A673 (cell line): ENCODE measurements at places on chromosomes 11 and 22.

DNA sequence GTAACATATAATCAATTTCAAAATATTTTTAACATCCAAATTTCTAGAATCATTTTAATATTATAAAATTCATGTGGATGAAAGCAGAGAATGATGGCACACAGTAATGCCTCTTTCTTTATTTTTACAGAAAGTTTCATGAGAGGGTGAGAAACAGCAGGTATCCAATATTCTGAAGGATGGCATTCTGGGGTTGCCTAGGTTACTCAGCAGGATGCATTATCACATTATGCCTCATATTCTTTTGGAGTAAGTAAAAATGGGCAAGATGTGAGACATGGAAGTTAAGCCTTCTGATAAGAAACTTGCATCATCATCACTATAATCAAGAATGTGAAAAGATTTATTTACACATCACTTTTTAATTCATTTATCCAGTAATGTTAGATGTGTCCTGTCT lies 148.7 kb upstream of the PGR start:
- H3K36me3 ChIP-seq, result no peaks in the 10 kb centered on the region
- H3K27ac ChIP-seq, result no peak overlapping the region
- H3K4me3 ChIP-seq, result no peak overlapping the region
- no peak for DNase-seq
- H3K27me3 ChIP-seq, result no peaks in the 10 kb centered on the region

DNA sequence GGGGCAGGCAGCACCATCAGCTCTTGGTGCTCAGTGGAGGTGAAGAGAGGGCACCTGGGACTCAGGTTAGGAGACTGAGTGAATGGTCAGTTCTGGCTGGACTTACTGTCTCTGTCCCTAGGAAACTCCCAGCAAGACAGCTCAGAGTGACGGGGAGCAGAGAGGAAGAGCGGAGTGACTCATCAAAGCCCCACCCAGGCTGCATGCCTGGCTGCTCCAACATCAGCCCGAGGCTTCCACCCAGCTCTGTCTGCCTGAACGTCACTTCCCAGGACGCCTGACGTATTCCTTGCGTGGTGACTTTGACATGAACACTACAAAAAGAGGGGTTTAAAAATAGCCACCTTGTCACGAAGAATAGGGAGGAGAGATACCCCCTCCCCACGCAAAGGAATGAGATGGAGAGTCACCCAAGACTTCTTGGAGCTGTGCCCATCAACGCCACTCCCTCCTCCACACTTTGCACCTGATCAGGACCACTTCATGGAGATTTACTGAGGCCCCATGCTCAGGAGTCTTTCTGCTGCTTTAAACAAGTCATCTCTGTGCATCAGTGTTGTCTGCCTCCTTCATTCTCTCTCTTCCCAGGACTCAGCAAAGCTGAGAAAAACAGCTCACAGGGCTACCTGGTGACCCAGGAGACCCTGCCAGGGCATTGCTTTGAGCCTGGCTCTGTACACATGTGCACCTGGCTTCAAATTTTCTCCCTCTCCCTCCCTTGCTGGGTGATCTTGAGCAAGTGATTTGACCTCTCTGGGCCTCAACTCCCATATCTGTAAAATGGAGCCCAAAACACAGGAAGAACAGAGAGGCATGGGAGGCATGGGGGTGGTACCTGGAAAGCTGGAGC lies 83.1 kb downstream of the MN1 start:
- H3K36me3 ChIP-seq, result no peaks in the 10 kb centered on the region
- H3K27me3 ChIP-seq, result no peaks in the 10 kb centered on the region
- H3K27ac ChIP-seq, result no peak overlapping the region

GRCh38 chr22:32850591-32851517 lies 49.3 kb downstream of the TIMP3 start:
- DNase-seq, result no peak
- no peak overlapping the region for H3K4me3 ChIP-seq
- H3K27ac ChIP-seq, result no peak overlapping the region
- H3K36me3 ChIP-seq, result no peaks in the 10 kb centered on the region
- H3K27me3 ChIP-seq, result peaks cover 17% of the 10 kb centered on the region
- H3K4me1 ChIP-seq, result no peaks in the 10 kb centered on the region

GRCh38 chr11:70668204-70669202 lies 270.2 kb downstream of the CTTN start:
- H3K4me1 ChIP-seq, result peaks cover 14% of the 10 kb centered on the region
- no peak overlapping the region for H3K27ac ChIP-seq
- H3K4me3 ChIP-seq, result no peak overlapping the region
- no peaks in the 10 kb centered on the region for H3K36me3 ChIP-seq
- peaks cover 26% of the 10 kb centered on the region for H3K27me3 ChIP-seq
- DNase-seq, result no peak

DNA sequence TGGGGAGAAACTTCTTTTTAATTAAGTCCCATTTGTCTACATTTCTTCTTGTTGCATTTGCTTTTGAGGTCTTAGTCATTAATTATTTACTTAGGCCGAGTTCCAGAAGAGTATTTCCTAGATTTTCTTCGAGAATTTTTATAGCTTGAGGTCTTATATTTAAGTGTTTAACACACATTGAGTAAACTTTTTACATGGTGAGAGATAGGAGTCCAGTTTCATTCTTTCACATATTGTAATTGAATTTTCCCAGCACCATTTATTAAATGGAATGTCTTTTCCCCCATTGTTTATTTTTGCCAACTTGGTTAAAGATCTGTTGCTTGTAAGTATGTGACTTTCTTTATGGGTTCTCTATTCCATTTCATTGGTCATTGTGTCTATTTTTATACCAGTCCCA lies 1344.0 kb upstream of the RAG2 start:
- no peaks in the 10 kb centered on the region for H3K4me1 ChIP-seq
- H3K27me3 ChIP-seq, result no peaks in the 10 kb centered on the region
- no peak overlapping the region for H3K4me3 ChIP-seq

DNA sequence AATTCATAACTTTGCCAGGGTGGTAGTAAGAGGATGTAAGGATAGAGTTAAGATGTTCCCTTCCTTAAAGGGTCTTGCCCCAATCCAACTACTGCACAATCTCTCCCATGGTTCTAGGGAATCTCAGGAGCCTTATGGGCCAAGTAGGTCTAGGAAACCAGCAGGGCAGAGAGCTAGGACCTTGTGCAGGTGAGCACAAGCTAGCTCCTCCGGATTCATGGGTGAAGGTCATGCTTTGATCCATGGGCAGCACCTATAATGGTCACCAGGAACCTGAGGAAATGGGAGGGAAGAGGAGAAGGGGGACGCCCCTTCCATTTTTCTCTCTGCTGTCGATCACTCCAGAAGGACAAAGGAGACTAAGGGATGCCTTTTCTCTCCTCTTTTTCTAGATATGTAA lies 16.8 kb downstream of the KCNJ11 start:
- H3K4me1 ChIP-seq, result no peaks in the 10 kb centered on the region
- no peak overlapping the region for H3K4me3 ChIP-seq
- H3K27ac ChIP-seq, result no peak overlapping the region

DNA sequence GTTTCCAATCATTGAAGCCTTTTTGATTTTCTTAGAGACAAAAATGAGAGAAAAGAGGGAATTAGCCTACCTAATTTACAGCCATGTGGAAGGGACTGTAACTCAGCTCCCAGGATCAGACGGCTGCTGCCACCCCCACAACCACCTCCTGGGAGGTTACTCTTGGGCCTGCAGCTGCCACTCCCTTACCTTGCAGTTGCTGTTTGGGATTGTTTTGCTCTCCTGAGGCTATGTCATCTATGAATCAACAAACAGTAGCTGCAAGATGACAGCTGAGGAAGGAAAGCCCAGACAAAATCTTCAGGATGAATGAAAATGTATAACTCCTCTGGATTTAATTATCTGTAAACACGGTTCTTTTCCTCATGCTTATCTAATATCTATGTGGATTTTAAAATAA lies 28.0 kb upstream of the ZC3H12C start:
- no peaks in the 10 kb centered on the region for H3K36me3 ChIP-seq
- H3K27me3 ChIP-seq, result no peaks in the 10 kb centered on the region
- peaks cover 18% of the 10 kb centered on the region for H3K4me1 ChIP-seq
- no peak overlapping the region for H3K27ac ChIP-seq
- DNase-seq, result no peak

DNA sequence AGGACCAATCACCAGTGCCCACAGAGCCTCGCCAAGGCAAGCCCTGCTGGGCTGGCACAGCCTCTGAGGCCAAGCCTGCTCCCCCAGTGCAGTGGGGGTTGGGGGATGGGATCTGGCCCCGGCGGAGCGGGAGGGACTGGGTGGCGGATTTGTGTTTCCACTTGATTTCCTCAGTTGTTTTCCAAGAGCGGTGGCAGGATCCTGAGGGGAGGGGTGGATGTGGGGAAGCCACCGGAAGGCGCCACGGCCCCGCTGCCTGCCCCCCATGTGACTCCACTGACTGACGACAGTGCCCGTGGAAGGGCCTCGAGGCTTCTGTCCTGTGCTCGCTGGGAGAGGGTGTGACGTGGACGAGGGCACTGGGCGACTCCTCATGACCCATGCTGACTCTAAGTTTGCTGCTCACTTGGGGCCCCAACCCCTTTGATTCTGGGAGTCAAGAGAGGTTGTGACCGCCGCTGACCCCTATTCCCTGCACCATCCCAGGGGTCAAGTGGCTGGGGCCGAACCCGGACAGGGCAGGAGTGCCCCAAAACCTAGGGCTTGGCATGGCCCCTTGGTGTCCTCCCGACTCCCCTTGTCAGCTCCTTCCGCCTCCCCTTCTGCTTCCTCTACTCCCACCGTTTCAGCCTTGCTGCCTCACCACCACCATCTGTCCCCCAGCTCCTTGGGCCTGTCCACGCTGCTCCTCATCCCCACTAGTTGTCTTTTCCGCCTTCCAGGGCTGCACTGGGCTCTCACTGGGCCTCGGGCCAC lies 23.5 kb upstream of the PICK1 start:
- H3K4me3 ChIP-seq, result no peak overlapping the region
- peaks cover 8% of the 10 kb centered on the region for H3K4me1 ChIP-seq
- H3K27me3 ChIP-seq, result no peaks in the 10 kb centered on the region
- H3K27ac ChIP-seq, result no peak overlapping the region
- no peak for DNase-seq
- no peaks in the 10 kb centered on the region for H3K36me3 ChIP-seq

- H3K27me3 ChIP-seq, result no peaks in the 10 kb centered on the region
- H3K4me1 ChIP-seq, result peaks cover 7% of the 10 kb centered on the region
- DNase-seq, result no peak
- H3K27ac ChIP-seq, result no peak overlapping the region
- H3K4me3 ChIP-seq, result no peak overlapping the region
- H3K36me3 ChIP-seq, result no peaks in the 10 kb centered on the region
Observed at GRCh38 chr11:121715405-121715804, 262.6 kb upstream of the SORL1-AS1 start.

- H3K4me3 ChIP-seq, result no peak overlapping the region
- no peaks in the 10 kb centered on the region for H3K4me1 ChIP-seq
- H3K27ac ChIP-seq, result no peak overlapping the region
- no peaks in the 10 kb centered on the region for H3K27me3 ChIP-seq
- no peaks in the 10 kb centered on the region for H3K36me3 ChIP-seq
Observed at GRCh38 chr11:38547462-38547861, 1949.4 kb upstream of the RAG2 start.

- peak overlapping the region; percentile 39 for H3K27ac ChIP-seq
- H3K4me3 ChIP-seq, result peak overlapping the region; percentile 61
- no peaks in the 10 kb centered on the region for H3K36me3 ChIP-seq
- peaks cover 16% of the 10 kb centered on the region for H3K4me1 ChIP-seq
- no peaks in the 10 kb centered on the region for H3K27me3 ChIP-seq
Observed at GRCh38 chr11:57482782-57483561, 22.6 kb downstream of the RTN4RL2 start.

- H3K27me3 ChIP-seq, result no peaks in the 10 kb centered on the region
- DNase-seq, result no peak
- no peaks in the 10 kb centered on the region for H3K4me1 ChIP-seq
- no peak overlapping the region for H3K4me3 ChIP-seq
- H3K36me3 ChIP-seq, result peaks cover 79% of the 10 kb centered on the region
Observed at GRCh38 chr11:3683039-3683438, 11.9 kb upstream of the CHRNA10 start.

GRCh38 chr11:121472312-121472711 lies 19.5 kb upstream of the SORL1-AS1 start:
- DNase-seq, result no peak
- H3K36me3 ChIP-seq, result no peaks in the 10 kb centered on the region
- H3K4me1 ChIP-seq, result peaks cover 3% of the 10 kb centered on the region

GRCh38 chr11:2760196-2760871 lies 60.5 kb upstream of the KCNQ1OT1 start:
- no peaks in the 10 kb centered on the region for H3K4me1 ChIP-seq
- no peaks in the 10 kb centered on the region for H3K27me3 ChIP-seq

DNA sequence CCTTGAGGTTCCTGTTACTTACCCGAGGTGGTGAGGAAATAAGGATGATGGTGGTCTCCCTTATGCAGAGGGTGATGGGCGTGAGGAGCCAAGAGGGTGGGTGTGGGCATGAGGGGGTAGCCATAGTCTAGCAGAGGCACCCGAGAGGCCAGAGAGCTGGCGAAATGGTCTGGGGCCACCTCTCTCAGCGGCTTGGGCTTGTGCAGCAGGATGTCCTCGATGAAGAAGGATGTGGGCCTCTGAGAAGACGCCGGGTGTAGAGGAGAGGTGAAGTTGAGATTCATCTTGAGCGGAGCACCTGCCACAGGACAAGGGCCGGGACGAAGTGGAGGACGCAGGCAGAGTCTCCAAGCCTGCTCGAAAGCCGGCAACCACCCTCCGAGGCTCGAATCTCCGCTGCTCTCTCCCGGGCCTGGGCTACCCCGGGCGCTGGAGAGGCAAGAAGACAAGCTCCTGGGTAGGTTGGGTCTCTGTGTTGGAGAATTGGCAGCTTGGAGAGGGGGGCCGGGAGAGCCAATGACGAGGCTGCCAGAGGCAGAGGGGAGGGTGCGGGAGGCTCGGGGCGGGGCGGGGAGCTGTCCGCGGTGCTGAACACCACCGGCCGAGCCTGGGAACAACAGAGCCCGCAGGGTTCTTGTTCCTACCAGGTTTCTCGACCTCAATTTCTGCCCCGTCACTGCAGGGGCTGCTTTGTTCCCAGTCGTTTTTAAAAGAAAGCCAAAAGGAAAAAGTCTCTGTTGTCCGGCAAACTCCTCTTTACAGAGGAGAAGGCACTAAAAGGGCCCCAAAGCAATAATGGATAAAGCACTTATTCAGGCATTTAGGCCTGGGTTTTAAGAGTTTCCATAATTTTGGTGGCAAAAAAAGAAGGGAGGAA lies at the start of gene BSX:
TSS of gene BSX (minus strand) at position 447 of the 877 bp plus-strand sequence. CDS start at position 284, 163 bp downstream.
- no peaks in the 10 kb centered on the region for H3K4me1 ChIP-seq
- peak; percentile 93 for DNase-seq
- no peak within 1 kb of the TSS for H3K4me3 ChIP-seq

- H3K36me3 ChIP-seq, result no peaks in the 10 kb centered on the region
- H3K27ac ChIP-seq, result no peak overlapping the region
- H3K4me3 ChIP-seq, result no peak overlapping the region
- no peak for DNase-seq
- H3K27me3 ChIP-seq, result peaks cover 2% of the 10 kb centered on the region
Observed at GRCh38 chr22:30249049-30250038, 2.8 kb upstream of the LIF start.

DNA sequence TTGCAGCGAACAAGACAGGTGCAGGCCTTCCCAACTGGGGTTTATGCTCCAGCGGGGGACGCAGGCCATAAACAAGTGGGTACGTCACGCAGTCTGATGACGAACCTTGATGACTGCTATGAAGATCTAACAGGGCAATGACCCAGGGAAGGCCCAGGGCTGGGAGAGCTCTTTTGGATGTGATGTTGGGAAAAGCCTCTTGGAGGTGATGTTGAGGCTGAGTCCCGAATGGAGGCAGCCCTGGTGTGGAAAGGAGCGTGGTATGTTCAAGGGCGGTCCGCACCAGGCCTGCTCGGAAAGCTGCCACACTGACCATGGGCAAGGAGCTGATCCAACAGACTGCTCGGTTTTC lies 5.8 kb downstream of the FADS2 start:
- peak overlapping the region; percentile 97 for H3K27ac ChIP-seq
- peak overlapping the region; percentile 96 for H3K4me3 ChIP-seq
- peaks cover 90% of the 10 kb centered on the region for H3K36me3 ChIP-seq
- peak; percentile 57 for DNase-seq
- H3K27me3 ChIP-seq, result no peaks in the 10 kb centered on the region
- peaks cover 72% of the 10 kb centered on the region for H3K4me1 ChIP-seq
